ENCODE measurements at places on chromosomes 13 and 19.

DNA sequence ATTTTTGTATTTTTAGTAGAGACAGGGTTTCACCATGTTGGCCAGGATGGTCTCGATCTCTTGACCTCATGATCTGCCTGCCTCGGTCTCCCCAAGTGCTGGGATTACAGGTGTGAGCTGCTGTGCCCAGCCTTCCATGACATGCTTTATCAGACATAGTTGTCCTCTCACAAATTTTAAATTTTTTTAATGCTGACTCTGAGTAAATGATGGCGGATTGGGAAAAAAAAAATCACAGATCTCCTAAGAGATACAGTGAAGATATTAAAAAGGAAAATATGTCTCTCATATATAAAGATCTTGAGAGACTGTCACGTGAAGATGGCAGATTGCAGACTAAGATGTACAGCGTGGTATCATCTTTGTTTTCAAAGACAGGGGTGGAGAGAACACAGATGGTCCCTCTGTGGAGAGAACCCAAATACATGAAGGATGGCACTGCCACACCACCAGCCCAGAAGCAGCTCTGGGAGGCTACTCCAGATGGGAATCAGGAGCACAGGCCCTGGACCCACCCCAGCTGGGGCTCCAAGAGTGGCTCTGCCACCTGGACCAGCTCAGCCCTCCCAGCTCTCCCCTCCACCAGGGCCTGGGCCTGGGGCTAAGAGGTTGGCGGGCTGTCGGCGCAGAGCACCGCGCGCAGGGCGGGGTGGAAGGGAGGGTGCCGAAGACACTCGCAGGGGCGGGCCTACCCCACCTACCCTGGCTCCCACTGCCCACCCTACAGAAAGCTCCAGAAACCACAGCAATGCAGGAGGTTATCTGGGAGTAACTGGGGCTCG is 20.0 kb upstream of the CCNP start:
- no peak for DNase-seq

DNA sequence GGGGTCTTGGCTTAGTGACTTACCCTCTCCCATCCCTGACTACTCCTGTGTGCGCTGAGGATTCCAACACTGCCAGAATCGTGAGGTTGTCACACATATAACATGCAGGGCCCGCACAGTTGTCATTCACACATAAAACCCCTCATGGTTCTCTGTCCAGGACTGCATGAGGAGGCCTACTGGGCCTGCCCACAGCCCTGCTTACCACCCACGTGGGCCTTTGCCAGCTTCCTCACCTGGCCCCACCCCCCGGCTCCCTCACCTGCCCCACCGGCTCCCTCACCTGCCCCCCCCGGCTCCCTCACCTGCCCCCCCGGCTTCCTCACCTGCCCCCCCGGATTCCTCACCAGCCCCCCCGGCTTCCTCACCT is 197.2 kb downstream of the TEX29 start:
- DNase-seq: no peak

- no peak for DNase-seq
These were observed 233.5 kb downstream of the TUBA3C start for GRCh38 chr13:18948012-18948663.

- no peak for DNase-seq
These were observed 38.3 kb upstream of the DCUN1D2 start for GRCh38 chr13:113528813-113529180.
